ENCODE measurements at places on chromosomes 4 and X.

GRCh38 chr4:6191448-6192130 lies 8.8 kb downstream of the JAKMIP1 start:
- no peak for DNase-seq

GRCh38 chrX:47571896-47572295 lies 10.3 kb upstream of the TIMP1 start:
- DNase-seq, result no peak

- DNase-seq, result no peak
Measured at GRCh38 chrX:135463937-135464336, 42.2 kb downstream of the SMIM10L2A start.

- no peak for DNase-seq
Measured at GRCh38 chrX:94492541-94492940, 818.5 kb downstream of the FAM133A start.

DNA sequence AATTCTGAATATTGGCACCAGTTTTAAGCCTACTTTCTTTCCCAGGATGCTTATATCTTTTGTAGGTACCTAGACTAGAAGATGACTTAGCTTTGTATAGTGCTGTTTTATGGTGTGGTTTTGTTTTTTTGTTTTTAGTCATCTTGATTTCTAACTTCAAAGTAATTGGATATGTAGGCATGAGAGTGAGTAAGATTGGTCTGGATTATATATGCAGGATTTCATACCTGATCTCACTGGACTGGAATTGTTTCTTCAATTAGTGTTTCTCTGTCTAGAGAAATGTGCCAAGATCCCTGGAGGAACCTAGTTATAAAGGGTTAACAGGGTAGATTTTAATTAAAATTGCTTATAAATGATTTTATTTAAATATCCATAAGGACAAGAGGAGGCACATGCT lies 23.1 kb downstream of the NAP1L5 start:
- DNase-seq, result no peak

GRCh38 chr4:83074086-83074704 lies 39.2 kb downstream of the COPS4 start:
- peak; percentile 13 for DNase-seq

DNA sequence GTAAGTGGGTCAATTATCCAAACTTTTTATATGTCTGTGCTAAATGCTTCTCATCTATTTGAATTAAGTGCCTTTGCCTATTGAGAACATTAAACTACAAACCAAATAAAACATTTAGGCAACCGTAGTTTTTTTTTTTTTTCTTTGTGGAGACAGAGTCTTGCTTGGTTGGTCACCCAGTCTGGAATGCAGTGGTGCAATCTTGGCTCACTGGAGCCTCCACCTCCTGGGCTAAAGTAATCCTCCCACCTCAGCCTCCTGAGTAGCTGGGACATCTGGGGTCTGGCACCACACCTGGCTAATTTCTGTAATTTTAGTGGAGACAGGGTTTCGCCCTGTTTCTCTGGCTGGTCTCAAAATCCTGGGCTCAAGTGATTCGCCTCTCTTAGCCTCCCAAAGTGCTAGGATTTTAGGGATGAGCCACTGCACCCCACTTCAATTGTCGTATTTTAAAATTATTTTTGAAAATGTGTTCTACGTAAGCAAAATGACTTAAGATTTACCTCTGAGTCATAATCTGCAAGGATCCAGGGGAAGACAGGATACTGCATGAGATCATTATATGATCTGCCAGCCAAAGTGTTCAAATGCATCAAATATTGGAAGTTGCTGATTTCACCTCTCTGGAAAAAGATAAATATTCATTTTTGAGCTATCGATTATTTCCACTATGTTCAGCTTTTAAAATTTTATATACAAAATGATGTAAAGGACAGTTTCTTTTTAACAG lies 125.6 kb downstream of the CDS1 start:
- no peak for DNase-seq

DNA sequence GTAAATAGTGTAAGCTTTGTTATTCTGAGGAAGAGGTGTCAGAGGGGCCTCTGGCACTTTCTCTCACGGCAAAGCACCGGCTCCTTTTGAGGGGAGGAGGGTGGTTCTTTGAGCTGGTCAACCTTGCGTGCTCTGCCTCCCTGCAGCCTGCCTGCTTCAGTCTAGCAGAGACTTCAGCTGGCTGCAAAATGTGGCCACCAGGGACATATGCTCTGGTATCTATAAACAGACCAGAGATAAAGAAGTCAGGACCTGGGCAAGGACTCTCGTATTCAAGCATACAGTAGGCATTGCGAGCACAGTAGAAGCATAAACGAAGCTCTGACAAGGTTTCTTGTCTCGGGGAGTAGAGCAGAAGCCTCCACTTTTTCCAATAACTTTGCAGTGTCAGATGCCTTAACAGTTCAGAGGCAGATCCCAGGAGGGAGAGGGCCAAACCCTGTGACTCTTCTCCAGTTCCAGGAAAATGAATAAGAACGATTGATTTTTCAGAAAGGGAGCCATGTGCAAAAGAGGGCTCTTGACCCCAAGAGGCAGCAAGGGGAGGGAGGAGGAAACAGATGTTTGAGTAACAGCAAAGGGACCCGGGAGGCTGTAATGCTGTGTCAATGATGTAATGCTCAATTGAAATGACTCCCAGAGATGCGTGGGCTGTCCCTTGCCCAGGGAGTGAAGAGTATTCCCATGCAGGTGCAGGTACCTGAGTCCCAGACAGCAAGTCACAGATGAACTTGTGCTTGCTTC lies 57.9 kb upstream of the TEX13D start:
- DNase-seq, result no peak

- DNase-seq, result no peak
Measured at GRCh38 chr4:15912961-15913630, 25.4 kb downstream of the FGFBP1 start.

DNA sequence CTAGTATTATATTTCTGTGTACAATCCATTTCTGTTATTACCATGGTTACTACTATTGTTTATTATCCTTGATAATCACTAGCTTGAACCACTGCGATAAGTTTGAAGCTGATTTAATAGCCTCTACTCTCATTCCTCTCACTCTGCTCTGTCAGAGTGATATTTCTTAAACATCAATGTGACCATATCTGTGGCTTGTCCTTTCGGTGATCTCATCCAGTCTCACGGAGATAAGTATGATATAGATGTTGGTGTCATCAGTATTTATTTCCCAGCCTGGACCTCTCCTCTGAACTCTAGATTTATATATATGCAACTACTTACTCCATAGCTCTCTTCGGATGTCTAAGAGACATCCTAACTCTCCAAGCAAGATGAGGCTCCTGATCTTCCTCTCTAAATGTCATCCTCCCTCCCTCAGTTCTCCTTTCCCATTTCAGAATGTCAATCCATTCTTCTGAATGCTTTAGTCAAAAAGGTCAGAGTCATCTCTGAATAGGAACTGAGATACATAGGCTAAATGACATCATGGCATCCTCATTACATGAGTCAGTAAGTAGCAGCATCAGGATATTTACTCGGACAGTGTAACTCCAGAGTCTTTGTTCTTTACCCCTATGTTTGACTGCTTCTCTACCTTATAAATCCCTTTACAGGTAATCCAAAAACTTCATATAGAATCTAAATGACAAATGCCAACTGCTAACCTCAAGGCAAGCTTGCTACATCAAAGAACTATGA lies 129.5 kb downstream of the PACRGL start:
- no peak for DNase-seq

DNA sequence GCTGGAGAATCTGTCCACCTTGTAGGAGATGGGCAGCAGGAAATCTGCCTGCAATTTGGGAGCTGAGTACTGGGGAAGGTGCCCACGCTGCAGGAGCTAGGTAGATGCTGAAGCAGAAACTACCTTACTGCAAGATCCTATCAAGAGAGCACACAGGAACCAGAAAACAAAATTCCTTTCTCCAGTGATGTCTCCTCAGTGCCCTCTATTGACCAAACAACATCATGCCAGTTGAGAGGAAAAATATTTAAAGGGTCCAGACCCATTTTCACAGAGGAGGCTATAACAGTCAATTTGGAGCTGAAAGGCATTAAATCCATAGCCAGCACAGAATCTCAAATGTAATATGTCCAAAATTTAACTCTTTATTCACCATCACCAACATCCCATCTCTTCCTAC lies 406.8 kb downstream of the SLITRK2 start:
- no peak for DNase-seq

- DNase-seq, result no peak
Measured at GRCh38 chr4:102552781-102553180, 51.6 kb downstream of the NFKB1 start.

DNA sequence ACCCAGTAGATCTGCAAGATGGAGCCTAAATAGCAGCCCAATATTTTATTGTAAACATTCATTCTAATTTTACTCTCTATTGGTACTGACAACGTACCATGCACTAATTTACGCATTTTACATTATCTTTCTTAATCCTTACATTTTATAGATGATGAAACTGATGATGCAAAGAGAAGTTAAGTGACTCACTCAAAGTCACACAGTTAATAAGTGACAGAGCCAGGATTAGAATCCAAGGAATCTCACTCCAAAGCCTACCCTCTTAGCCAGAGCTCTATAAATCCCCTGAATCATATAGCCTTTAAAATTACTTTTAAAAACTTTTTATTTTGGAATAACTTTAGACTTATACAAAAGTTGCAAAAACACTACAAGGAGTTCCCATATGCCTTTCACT lies 37.6 kb downstream of the PHKA1 start:
- DNase-seq, result no peak

GRCh38 chr4:74947798-74948197 lies 14.9 kb downstream of the PARM1 start:
- no peak for DNase-seq

DNA sequence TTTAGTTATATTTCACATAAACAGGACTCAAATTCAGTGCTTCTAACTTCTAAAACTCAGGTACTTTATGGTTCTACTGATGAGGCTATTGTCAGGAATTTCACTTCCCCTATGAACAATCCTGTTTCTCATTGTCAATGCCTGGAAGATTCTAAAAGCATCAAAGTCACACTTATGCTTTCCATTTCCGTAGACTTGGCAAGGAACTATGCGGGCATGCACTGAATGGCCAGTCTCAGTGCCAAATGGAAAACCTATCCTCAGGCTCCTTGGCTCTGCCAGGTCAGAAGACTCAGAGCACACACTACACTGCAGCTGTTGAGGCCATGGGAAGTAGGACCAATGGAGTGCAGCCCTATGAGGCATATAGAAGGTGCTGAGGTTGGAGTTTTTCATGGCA lies 97.0 kb upstream of the PTPN13 start:
- no peak for DNase-seq

DNA sequence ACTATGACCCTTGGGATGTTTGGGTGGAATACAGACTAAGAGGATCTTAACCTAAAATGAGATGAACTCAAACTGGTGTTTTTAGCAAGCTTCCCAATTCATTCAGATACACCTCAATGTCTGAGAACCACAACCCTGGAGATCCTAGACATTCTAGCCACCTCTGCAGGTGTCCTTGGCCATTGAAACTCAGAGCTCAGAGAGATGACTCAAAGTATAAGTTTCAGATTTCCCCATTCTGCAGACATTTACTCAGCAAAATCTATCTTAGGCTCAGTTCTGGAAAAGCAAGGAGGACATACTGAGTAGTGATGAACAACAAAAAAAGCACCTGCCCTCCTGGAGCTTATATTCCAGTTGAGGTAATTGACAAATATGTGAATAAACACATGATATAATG lies 47.8 kb downstream of the COMMD8 start:
- DNase-seq, result no peak

GRCh38 chr4:42574870-42575430 lies 82.0 kb downstream of the ATP8A1 start:
- DNase-seq, result no peak

DNA sequence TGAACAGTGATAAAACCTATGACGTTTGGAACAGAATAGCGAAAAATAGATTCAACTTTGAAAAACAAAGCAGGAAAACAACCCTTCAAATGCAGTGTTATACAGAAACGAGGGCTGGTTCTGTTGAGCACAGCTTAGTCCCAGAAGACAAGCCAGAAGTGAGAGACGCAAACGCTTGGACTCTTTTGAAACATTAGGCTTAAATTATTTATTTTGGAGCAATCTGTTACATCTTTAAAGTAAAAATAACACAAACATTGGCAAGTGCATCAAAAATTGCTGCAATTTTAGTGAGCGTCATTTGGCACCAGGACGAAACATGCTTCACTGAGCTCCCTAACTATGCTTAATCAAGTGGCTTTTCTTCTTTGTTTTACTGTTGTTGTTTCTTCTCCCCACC lies 63.5 kb downstream of the ENPP6 start:
- DNase-seq, result no peak

GRCh38 chrX:103467887-103468286 lies 51.4 kb downstream of the RAB40A start:
- no peak for DNase-seq

GRCh38 chr4:161664740-161665139 lies 499.1 kb downstream of the FSTL5 start:
- no peak for DNase-seq

- no peak for DNase-seq
Measured at GRCh38 chr4:85488416-85488815, 13.5 kb downstream of the ARHGAP24 start.

DNA sequence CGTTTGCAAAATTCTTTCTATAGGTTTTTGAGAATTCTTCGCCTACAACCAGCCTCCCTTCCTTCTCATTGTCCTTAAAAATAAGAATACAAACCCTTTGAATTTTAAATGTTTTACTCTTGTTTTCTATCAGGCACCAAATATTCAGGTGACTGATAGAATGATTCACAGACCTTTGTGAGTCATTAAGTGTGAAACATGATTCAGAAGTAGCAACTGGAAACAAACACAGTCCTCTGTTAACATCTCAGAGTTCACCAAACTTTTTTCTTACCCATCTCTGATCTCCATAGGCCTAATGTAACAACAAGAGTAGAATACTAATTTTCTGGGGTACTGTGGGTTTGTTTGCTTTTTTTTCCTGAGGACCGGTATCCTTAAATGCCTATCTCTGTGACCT lies 63.4 kb upstream of the MAB21L2 start:
- DNase-seq, result no peak

GRCh38 chr4:102868153-102868780 lies 525 bp upstream of the CISD2 start:
- no peak for DNase-seq

- DNase-seq, result no peak
Measured at GRCh38 chrX:108216919-108217571, 125.5 kb downstream of the ATG4A start.

DNA sequence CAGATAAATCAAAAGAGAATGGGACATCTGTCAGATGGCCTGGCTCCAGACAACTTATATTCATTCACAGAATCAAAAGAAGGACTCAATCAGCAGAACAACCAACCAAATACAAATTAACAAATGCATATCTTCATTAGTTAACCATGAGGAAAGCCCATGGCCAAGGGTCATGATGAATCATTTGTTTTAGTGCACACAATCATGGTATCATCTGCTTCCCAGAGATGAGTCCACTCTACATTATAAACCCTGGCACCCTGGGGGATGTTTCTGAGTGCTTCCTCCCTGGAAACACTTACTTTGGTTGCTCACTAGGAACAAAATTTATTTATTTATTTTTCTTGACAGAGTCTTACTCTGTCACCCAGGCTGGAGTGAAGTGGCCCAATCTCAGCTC lies 453.3 kb upstream of the HS3ST1 start:
- DNase-seq, result no peak

GRCh38 chrX:15340867-15341266 lies 5.5 kb upstream of the PIGA start:
- DNase-seq, result no peak

- DNase-seq, result no peak
Measured at GRCh38 chr4:121765971-121766538, 1.1 kb upstream of the SMIM43 start.
